H9 (cell line): ENCODE measurements at places on chromosomes 4 and X. TPM values are rescaled to one million over a fixed set of nuclear protein-coding genes. Genes with fewer than 3 reads are reported as not detected.

DNA sequence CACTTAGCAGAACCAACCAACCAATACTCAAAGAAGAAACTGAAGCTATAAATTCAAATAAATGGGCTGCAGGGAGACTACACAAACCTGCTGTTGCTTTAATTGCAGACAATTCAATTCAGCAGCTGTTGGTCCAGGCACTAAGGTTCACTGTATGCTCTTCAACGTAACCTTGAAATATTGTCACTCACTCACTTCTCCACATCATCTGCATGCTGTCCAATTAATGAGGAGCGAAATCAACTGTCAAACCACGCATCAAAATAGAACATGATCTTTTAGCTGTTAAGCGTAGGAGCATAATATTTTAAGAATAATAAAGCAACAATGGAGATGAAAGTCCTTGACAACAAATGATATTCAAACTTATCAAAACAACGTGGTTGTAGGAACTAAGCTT, 17.0 kb downstream of the ENOX2 start:
- no peaks in the 10 kb centered on the region for H3K27me3 ChIP-seq
- no peaks in the 10 kb centered on the region for H3K36me3 ChIP-seq
- no peak overlapping the region for H3K4me3 ChIP-seq
- no peaks in the 10 kb centered on the region for H3K4me1 ChIP-seq
- DNase-seq = no peak
- H3K27ac ChIP-seq = no peak overlapping the region

DNA sequence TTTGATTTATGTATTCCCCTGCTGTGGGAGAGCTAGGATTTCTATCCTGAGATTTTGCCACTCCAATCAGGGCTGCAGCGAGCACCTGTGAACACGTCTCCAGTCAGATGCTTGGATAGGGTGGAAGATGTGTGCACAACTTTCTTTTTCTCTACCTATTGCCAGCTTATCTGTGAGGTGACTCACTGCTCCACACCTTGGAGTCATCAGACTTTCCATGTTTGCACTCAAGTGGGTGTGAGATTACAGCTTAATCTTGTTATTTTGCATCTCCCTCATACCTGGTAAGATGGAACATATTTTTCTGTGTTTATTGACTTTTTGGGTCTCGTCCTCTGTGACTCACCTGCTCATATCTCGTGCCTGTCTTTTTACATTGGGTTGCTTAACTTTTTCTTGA, 32.2 kb downstream of the PSAPL1 start:
- no peaks in the 10 kb centered on the region; the same call in 1 of the 2 replicates for H3K27me3 ChIP-seq
- no peak overlapping the region for H3K4me3 ChIP-seq
- H3K36me3 ChIP-seq = no peaks in the 10 kb centered on the region

GRCh38 chr4:109607976-109608375, 47.9 kb downstream of the MCUB start:
- H3K4me3 ChIP-seq = no peak overlapping the region
- H3K27ac ChIP-seq = no peak overlapping the region
- H3K27me3 ChIP-seq = no peaks in the 10 kb centered on the region

FAM149A gene
- 5.9 and 6.6 TPM in 2 replicates for total RNA-seq

GRCh38 chr4:159765382-159765781, 662.5 kb downstream of the RAPGEF2 start:
- H3K36me3 ChIP-seq = no peaks in the 10 kb centered on the region; the same call in 2 of the 3 replicates
- no peaks in the 10 kb centered on the region for H3K4me1 ChIP-seq
- no peaks in the 10 kb centered on the region for H3K27me3 ChIP-seq
- no peak overlapping the region for H3K4me3 ChIP-seq
- H3K27ac ChIP-seq = no peak overlapping the region

GRCh38 chrX:25012793-25013631, 2.8 kb downstream of the ARX start:
- H3K4me3 ChIP-seq = peak overlapping the region; percentile 43
- H3K36me3 ChIP-seq = no peaks in the 10 kb centered on the region
- DNase-seq = peak; percentile 74
- no peak overlapping the region for H3K27ac ChIP-seq
- H3K4me1 ChIP-seq = no peaks in the 10 kb centered on the region; the same call in 1 of the 2 replicates

GRCh38 chr4:88693792-88694191, 3.8 kb downstream of the NAP1L5 start:
- H3K27ac ChIP-seq = no peak overlapping the region
- no peaks in the 10 kb centered on the region for H3K4me1 ChIP-seq
- no peaks in the 10 kb centered on the region for H3K27me3 ChIP-seq
- no peak for DNase-seq

- no peak for DNase-seq
- no peaks in the 10 kb centered on the region for H3K27me3 ChIP-seq
- H3K4me1 ChIP-seq = no peaks in the 10 kb centered on the region
- no peak overlapping the region for H3K4me3 ChIP-seq
Observed at GRCh38 chr4:106565727-106566126, 197.1 kb upstream of the GIMD1 start.

- no peaks in the 10 kb centered on the region for H3K36me3 ChIP-seq
- no peaks in the 10 kb centered on the region for H3K4me1 ChIP-seq
- H3K27ac ChIP-seq = no peak overlapping the region
- no peak overlapping the region for H3K4me3 ChIP-seq
Observed at GRCh38 chr4:119310826-119311225, 11.1 kb downstream of the FABP2 start.

- no peak for DNase-seq
- no peaks in the 10 kb centered on the region; the same call in 1 of the 2 replicates for H3K4me1 ChIP-seq
- H3K36me3 ChIP-seq = peaks cover 46% of the 10 kb centered on the region
- H3K27ac ChIP-seq = no peak overlapping the region
- H3K27me3 ChIP-seq = no peaks in the 10 kb centered on the region
Observed at GRCh38 chr4:118740869-118741268, 55.7 kb downstream of the METTL14 start.

DNA sequence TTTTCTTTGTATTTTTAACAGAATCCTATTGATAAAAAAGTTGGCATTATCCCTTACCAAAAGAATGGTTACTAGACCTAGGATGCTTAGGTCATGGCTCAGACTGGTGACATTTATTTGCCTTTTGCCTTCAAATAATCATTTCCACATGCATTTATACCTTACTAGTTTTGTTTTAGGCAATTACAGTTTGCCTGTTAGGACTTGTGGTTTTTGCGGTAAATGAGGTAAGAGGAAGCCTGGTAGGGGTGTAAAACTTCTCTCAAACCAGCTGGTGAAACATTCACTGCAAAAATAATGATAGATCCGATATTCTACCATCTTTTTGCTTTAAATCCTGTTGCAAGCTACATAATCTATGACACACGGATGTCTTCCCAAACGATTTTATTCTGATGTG, 12.1 kb downstream of the LAMP2 start:
- H3K4me3 ChIP-seq = no peak overlapping the region
- H3K4me1 ChIP-seq = no peaks in the 10 kb centered on the region
- peaks cover 13% of the 10 kb centered on the region for H3K36me3 ChIP-seq
- H3K27ac ChIP-seq = no peak overlapping the region
- no peak for DNase-seq

- no peaks in the 10 kb centered on the region for H3K4me1 ChIP-seq
- DNase-seq = no peak
- H3K27me3 ChIP-seq = no peaks in the 10 kb centered on the region
- no peak overlapping the region for H3K27ac ChIP-seq
- H3K4me3 ChIP-seq = no peak overlapping the region
- H3K36me3 ChIP-seq = peaks cover 4% of the 10 kb centered on the region
Observed at GRCh38 chr4:147050356-147050765, 104.7 kb upstream of the TTC29 start.

CTSO gene
- 0.81 and 1.1 TPM in 2 replicates for total RNA-seq

MAGEA10 gene
- total RNA-seq = not detected in 2 replicates

- H3K4me3 ChIP-seq = no peak overlapping the region
- H3K27me3 ChIP-seq = no peaks in the 10 kb centered on the region
- peaks cover 3% of the 10 kb centered on the region for H3K4me1 ChIP-seq
- no peak for DNase-seq
- no peak overlapping the region for H3K27ac ChIP-seq
- H3K36me3 ChIP-seq = peaks cover 14% of the 10 kb centered on the region
Observed at GRCh38 chr4:112813790-112814189, 176.8 kb downstream of the LARP7 start.

- no peaks in the 10 kb centered on the region; the same call in 1 of the 3 replicates for H3K36me3 ChIP-seq
- H3K4me1 ChIP-seq = no peaks in the 10 kb centered on the region
- no peak for DNase-seq
- no peaks in the 10 kb centered on the region for H3K27me3 ChIP-seq
Observed at GRCh38 chrX:17187136-17187756, 187.8 kb upstream of the NHS start.

MAGEA2B gene
- not detected in 2 replicates for total RNA-seq

RADX gene
- total RNA-seq = 1.5 and 1.6 TPM in 2 replicates

PGM2 gene
- 26.6 and 30.4 TPM in 2 replicates for total RNA-seq

HTRA3 gene
- total RNA-seq = 2.9 and 3.0 TPM in 2 replicates

GRCh38 chr4:8867624-8868320, 3.9 kb downstream of the HMX1 start:
- H3K4me3 ChIP-seq = no peak overlapping the region
- H3K4me1 ChIP-seq = no peaks in the 10 kb centered on the region
- H3K27ac ChIP-seq = no peak overlapping the region
- H3K36me3 ChIP-seq = no peaks in the 10 kb centered on the region
- DNase-seq = no peak
- H3K27me3 ChIP-seq = peaks cover 92% of the 10 kb centered on the region

UGT2B17 gene
- not detected in 2 replicates for total RNA-seq

ODAPH gene
- total RNA-seq = not detected in 2 replicates

MAGEE2 gene
- not detected in 2 replicates for total RNA-seq

DNA sequence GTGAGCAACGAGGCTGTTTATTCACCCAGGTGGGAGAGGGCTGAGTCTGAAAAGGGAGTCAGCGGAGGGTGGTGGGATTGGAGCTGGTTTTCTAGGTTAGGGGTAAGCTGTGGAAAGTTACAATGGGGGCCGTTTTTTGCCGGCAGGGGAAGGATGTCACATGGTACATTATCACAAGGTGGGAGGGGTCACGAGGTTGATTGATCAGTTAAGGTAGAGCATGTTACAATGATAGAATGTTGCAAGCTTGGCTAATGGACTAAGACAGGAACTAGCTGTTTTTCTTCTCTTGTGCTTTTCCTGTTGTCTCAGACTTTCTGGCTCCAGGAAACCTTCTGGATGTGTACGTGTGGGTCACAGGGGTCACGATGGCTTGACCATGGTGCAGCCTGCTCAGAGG, 536.3 kb upstream of the HTR2C start:
- H3K27me3 ChIP-seq = no peaks in the 10 kb centered on the region
- H3K36me3 ChIP-seq = peaks cover 22% of the 10 kb centered on the region; the same call in 2 of the 3 replicates
- DNase-seq = peak; percentile 75
- H3K27ac ChIP-seq = peak overlapping the region; percentile 18
- peaks cover 4% of the 10 kb centered on the region; the same call in 1 of the 2 replicates for H3K4me1 ChIP-seq
